ENCODE measurements at places on chromosomes 7 and 10.

GRCh38 chr7:27239387-27240014, 3.1 kb upstream of the EVX1 start:
- no peak for DNase-seq

DNA sequence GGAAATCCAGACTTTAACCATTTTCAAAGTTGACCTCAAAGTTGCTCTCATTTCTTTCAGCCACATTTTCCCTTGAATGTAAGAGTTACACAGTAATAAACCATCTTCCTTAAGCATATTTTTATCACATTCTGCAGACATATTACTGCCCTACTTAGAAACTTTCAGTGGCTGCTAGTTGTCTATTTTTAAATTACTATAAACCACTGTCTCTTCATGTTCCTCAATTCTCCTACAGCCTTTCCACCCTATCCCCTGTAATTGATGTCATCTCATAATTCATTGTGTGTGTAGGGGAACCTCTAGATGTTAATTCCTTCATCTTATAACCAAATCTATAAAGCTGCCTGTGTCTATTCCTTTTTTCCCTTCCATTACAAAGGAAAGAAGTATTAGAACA, 78.1 kb upstream of the STRIP2 start:
- DNase-seq, result no peak

DNA sequence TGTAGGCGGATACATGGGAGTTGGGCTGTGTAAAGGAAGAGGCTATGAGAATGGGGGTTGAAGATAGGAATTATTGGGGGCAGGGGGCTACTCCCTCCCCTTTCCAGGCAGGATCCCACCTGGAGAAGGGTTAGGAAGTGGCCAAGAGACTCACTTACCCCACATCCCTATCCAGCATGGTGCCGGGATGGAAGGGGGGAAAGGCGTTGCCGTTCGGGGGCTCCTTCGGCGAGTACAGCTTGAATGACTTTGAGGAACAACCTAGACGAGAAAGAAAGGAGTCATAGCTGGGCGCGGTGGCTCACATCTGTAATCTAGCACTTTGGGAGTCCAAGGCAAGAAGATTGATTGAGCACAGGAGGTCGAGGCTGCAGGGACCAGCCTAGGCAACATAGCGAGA, 8.9 kb downstream of the LDB1 start:
- DNase-seq, result no peak

GRCh38 chr10:57694956-57695608, 572.6 kb downstream of the IPMK start:
- DNase-seq, result no peak

DNA sequence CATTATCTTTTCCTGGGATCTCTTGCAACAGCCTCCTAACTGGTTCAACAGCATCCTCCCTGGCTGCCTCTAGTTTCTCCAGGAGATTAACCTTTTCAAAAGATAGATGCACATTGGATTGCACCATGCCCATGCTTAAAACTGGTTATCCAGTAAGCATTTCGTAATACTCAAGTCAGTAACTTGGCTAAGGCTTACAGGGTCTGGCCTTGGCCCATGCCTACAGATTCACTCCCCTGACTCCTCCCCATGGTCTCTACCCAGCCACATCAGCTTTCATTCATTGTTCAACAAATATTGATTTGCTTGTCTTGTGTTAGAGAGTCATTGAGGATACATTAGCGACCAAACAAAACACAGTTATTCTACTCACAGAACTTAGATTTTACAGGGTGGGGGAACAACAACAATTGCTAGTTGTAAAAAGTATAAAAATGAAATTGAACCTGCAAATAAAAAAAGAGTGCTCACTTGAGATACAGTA, 1.8 kb upstream of the KIF20B start:
- DNase-seq, result no peak

- no peak for DNase-seq
Observed at GRCh38 chr7:155298288-155298833, 683 bp downstream of the INSIG1 start.

DNA sequence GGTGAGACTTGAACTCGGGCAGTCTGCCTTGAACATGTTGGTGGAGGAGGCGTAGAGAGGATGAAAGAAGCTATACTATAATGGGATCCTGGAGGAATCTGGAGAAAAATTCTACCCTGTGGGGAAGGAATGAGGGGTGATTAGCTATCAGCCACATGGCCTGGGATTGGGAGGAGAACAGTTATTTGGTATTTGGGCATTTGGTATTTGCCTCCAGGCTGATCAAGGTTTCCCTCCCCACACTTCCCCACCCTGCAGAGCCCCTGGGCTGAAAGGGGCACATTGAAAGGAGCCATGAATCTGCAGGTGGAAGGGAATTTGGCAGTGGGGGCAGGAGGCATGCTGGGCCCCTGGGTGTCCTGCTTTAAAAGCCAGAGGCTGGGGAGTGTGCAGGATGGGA, 235.3 kb downstream of the INHBA start:
- DNase-seq, result no peak

GRCh38 chr7:69517985-69518704, 80.1 kb upstream of the AUTS2 start:
- DNase-seq, result no peak

DNA sequence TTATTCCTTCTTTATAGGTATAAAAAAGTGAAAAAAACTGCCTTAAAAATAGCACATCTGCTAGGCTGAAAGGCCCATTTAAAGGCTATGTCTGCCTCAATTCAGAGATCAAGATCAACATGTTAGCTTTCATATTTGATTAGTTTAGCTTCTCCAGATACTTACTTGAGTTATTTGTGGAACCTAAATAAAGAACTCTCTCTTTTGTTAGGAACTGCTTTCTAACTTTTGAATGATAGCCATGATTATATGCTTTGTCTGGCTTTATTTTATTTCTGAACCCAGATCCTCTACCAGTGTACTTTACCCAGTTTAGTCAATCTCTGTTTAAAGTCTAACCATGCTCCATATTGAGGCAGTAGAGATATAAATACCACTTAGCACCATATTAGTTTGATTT, 515.5 kb upstream of the SEMA3D start:
- DNase-seq, result no peak

DNA sequence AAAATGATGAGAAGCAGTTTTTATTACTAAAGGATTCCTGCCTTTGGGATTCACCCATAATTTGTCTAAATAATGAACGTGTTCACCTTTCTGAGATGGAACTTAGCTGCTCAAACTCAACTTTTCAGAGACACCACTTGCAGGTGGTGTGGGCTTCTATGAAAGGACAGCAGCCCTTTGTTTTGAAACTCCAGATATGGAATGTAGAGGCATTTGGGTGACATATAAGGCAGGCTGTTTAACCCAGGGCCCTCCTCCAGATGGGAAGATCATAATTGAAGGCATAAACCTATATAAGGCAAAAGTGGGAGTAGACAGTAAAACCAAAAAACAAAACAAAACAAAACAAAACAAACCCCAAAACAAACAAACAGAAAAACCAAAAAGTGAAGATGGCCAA, 11.9 kb upstream of the HUS1 start:
- no peak for DNase-seq

- DNase-seq, result no peak
Observed at GRCh38 chr7:9120331-9120730, 686.9 kb downstream of the NXPH1 start.

DNA sequence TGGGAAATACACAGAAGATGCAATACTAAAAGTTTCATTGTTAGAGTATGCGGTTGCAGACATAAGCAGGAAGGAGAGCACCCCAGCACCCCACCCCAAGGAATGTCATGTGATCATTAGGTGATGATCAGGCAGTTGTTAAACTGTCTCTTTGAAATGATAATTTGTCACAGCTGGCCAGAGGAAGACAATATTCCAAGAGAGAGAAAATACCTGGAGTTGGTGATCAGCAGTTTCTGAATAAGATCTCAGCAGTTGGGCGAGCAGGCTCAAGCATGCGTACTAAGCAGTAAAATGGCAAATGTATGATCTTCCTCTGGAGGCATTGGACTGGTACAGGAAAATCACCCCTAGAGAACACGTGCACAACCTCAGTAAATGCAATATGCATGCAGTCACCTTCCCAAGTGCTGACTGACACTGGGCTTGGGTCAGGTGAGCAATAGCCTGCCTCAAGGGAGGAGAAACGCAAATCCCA, 250.1 kb upstream of the MBL2 start:
- DNase-seq, result no peak

DNA sequence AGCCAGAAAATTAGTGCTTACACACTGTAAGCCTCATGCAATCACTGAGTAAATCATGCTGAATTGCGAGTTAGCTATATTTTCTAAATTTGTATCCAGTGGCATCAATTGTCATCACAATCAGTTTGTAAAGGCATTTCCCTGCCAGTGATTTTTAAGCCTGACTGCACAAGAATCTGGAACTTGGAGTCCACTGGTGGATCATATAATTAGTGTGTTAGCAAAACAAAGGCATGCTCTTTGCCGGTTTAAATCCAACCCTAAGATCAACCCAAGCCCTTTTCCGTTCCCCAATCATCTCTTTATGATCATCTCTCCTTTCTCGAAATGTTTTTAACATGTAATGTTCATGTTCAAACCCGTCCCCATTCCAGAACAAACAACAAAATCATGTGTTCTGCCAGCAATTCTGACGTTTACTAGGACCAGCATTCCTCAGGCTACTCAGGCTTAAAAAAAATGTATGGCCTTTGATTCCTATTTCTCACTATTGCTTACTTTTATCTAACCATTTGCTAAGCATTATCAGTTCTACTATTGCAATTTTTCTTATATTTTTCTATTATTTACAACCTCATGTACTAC, 649.2 kb downstream of the SORCS1 start:
- no peak for DNase-seq

GRCh38 chr7:40499718-40500117, 364.9 kb downstream of the SUGCT start:
- DNase-seq, result no peak

DNA sequence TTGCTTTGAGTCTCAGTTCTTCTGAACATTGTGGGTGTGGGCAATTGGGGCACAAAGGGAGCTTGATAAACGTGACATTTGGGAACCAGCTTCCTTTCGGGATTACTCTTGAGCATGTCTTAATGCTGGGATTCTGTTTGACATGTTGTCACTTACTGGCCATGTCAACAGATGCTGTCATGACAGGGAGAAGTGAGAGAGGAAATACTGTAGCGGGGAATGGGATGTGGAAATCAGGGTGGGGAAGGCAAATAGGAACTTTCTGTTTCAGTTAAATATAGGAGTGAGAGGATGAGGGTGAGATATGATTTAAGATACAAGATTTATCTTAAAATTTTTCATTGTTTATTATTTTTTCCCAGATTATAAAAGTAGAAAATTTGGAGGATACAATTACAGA, 83.9 kb downstream of the SEC23IP start:
- DNase-seq, result no peak

- no peak for DNase-seq
Observed at GRCh38 chr10:28248092-28248491, 54.8 kb downstream of the MPP7 start.
